ENCODE measurements at places on chromosomes 3 and 15.

DNA sequence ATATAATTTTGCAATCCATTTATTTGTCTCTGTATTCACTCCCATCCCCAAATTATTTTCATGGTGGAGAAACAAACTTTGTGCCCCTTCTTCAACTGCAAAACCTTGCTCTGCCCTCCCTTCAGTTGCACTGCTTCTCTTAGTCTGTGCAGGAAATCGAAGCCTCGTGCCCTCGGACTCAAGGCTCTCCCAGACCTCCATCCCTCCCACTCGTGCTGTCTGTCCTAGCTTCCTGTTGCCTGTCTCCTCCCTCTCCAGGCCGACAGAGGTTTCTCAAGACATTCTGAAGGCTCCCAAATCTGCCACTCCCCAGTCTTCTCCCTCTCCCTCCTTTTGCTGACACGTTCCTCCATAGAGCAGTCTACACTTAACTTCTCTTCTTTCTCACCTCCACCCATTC, 177.6 kb downstream of the PDZRN3 start:
- DNase-seq: no peak

- DNase-seq: no peak
Observed at GRCh38 chr3:53688989-53689388, 157.2 kb downstream of the CHDH start.

GRCh38 chr3:186989429-186989828, 59.1 kb downstream of the ST6GAL1 start:
- DNase-seq: no peak

- no peak for DNase-seq
Observed at GRCh38 chr15:47415539-47415971, 301.8 kb upstream of the SEMA6D start.

DNA sequence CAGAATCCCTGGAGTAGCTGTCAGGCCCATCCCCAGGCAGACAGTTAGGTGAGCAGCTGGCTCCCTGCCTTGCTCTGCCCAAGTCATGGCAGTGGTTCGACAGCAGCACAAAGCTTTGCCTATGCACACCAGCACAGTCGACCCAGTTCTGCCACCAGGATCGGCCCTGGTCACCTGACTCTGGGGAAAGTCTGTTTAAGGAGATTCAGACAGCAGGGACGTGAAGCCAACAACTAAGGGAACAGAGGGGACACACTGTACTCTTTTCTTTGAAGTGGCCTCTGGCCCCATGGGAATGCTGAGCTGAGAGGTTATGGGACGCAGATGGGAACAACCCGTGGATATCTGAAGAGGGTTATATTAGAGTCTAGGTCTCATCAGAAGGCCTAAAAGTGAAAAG, 134.8 kb downstream of the CHDH start:
- DNase-seq: no peak

All from kidney epithelial cell (primary cell).